CD14-positive monocyte (primary cell): ENCODE measurements at places on chromosomes 2 and 18. TPM values are rescaled to one million over a fixed set of nuclear protein-coding genes. Genes with fewer than 3 reads are reported as not detected.

DNA sequence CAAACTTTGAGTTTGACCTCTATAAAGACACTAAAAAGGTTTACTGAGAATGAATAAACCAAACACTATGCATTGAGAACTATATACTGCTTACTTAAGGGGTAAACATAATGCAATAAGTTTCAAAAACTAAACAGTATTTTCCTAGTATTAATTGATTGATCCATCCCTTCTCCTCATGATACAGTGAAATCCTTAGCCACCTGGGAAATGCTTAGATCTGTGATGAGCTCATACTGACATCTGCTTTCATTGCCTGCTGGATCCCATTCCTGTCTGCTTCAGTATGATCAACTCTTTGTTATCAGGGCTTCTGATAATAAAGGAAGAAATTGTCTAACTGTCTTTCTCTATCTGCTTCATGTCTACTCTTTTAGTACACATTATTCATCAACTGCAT lies 74.9 kb upstream of the UBE2E3 start:
- no peak for DNase-seq
- no peaks in the 10 kb centered on the region for H3K27me3 ChIP-seq
- H3K36me3 ChIP-seq: no peaks in the 10 kb centered on the region
- H3K4me1 ChIP-seq: no peaks in the 10 kb centered on the region
- H3K4me3 ChIP-seq: no peak overlapping the region

GRCh38 chr2:77268626-77269025 lies 253.6 kb downstream of the LRRTM4 start:
- no peaks in the 10 kb centered on the region for H3K4me1 ChIP-seq
- no peak overlapping the region for H3K4me3 ChIP-seq
- no peaks in the 10 kb centered on the region for H3K36me3 ChIP-seq
- H3K27me3 ChIP-seq: no peaks in the 10 kb centered on the region

- no peak overlapping the region for H3K4me3 ChIP-seq
- H3K4me1 ChIP-seq: no peaks in the 10 kb centered on the region
- no peaks in the 10 kb centered on the region for H3K36me3 ChIP-seq
- DNase-seq: no peak
- no peak overlapping the region for H3K27ac ChIP-seq
- peaks cover 11% of the 10 kb centered on the region for H3K27me3 ChIP-seq
Observed at GRCh38 chr2:135009339-135009738, 37.9 kb downstream of the MAP3K19 start.

The SLC4A3 gene
- polyA plus RNA-seq: not detected

- no peaks in the 10 kb centered on the region for H3K4me1 ChIP-seq
- DNase-seq: no peak
- H3K27ac ChIP-seq: no peak overlapping the region
- H3K36me3 ChIP-seq: no peaks in the 10 kb centered on the region
Observed at GRCh38 chr2:45287045-45287444, 277.8 kb upstream of the SIX2 start.

The TACR1 gene
- not detected in 2 replicates for polyA plus RNA-seq

The POMC gene
- polyA plus RNA-seq: 4.7 TPM

DNA sequence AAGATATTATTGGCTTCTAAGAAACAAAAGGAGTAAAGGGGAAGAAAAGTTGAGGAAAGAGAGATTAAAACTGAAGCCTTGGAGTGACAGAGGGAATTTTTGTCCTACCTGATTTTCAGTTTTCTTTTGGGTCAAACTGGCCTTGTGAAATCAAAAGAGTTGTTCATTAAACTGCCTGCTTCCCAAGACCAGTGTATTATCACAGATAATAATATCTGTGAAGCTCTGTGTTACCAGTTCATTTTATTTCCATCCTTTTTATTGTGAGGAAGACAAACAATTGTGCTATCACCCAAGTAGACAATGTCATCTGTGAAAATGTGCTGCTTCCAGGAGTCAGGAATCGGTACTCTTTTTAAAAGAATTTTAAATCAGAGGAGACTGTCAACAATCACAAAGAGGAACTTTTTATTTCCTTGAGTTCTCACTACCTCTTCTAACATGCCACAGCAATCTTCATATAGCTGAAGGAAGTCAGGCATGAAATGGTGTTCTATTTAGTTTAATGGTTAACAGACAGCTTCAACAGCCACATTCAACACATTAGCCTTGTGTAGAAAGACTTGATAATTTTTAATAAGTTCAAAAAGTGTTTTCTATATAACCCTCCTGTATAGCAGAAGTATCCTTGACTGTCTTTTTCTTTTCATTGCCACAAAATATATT lies 554.8 kb downstream of the PIK3C3 start:
- H3K4me1 ChIP-seq: no peaks in the 10 kb centered on the region
- H3K27ac ChIP-seq: no peak overlapping the region
- no peaks in the 10 kb centered on the region for H3K27me3 ChIP-seq
- no peak overlapping the region for H3K4me3 ChIP-seq

The NPPC gene
- polyA plus RNA-seq: not detected

- no peak overlapping the region for H3K27ac ChIP-seq
- H3K27me3 ChIP-seq: no peaks in the 10 kb centered on the region
- H3K36me3 ChIP-seq: no peaks in the 10 kb centered on the region
- no peak for DNase-seq
- no peaks in the 10 kb centered on the region for H3K4me1 ChIP-seq
Observed at GRCh38 chr2:46336283-46336959, 39.2 kb downstream of the EPAS1 start.

The DSEL gene
- polyA plus RNA-seq: not detected

DNA sequence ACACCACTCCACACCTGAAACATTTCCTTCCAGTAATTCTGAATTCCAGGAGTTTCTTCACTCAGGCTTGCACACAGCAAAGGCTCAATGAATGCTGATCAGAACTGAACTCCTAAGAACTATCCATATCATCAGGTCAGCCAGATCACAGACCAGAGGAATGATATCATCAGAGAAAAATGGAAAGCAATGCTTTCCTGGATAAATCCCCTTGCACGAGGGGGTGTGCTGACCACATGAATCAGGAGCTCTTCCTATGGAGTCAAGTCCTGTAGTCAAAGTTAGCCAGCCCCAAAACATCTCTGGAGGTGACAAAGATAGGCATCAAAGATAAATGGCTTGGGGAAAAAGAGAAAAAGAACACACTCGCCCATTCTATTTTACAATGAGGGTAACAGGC lies 83.8 kb upstream of the ACVR2A start:
- H3K4me1 ChIP-seq: no peaks in the 10 kb centered on the region
- H3K4me3 ChIP-seq: no peak overlapping the region
- no peaks in the 10 kb centered on the region for H3K27me3 ChIP-seq
- no peak for DNase-seq

The IL37 gene
- polyA plus RNA-seq: not detected in 2 replicates

GRCh38 chr18:50989711-50990110 lies 21.9 kb downstream of the ELAC1 start:
- no peak overlapping the region for H3K4me3 ChIP-seq
- no peaks in the 10 kb centered on the region for H3K4me1 ChIP-seq
- H3K27ac ChIP-seq: no peak overlapping the region
- peaks cover 36% of the 10 kb centered on the region for H3K36me3 ChIP-seq
- DNase-seq: no peak

DNA sequence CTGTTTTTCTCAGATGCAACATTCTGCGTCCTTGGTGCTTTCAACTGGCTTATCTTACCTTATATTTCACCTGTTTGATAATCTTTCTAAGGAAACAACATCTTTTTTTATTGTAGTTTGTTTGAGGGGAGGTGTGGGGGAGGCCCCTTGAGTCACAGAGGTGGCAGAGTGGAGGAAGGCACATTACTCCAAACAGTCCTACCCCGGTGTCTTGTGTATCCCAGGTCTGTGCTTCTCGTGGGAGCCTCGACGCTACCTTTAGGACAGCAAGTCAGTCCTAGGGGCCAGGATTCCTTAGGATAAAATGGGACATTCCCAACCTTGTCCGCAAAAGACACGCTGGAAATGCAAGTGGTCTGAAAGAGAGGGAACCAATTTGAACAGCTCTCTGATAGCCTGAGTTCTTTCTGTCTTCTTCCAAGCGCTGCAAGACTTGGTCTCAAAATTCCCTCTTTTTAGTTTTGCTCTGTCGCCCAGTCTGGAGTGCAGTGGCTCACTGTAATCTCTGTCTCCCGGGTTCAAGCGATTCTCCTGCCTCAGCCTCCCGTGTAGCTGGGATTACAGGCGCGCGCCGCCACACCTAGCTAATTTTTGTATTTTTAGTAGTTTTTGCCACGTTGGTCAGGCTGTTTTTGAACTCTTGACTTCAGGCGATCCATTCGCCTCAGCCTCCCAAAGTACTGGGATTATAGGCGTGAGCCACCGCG lies 4.0 kb downstream of the GATA6 start:
- no peak overlapping the region for H3K4me3 ChIP-seq
- peaks cover 92% of the 10 kb centered on the region for H3K27me3 ChIP-seq
- DNase-seq: no peak
- peaks cover 10% of the 10 kb centered on the region for H3K4me1 ChIP-seq
- H3K27ac ChIP-seq: no peak overlapping the region

DNA sequence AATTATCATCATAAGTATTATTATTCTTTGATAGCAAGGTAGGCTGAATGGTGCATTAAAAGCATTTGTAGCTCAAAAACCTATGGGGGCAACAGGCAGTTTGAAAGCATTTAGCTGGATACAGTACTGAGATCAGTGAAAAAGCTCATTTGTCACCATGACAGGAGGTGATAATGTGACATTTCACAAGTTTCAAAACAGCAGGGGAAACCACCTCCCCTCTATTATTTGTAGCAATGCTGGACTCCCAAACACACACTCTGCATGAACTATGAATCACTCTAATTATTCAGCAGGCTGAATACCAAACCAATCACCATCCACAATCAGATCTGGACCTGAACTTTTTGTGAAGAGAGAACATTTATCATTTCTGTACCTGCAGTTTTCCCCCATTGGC lies 63.4 kb downstream of the MYO5B start:
- no peak overlapping the region for H3K4me3 ChIP-seq
- no peaks in the 10 kb centered on the region for H3K36me3 ChIP-seq
- no peak overlapping the region for H3K27ac ChIP-seq
- peaks cover 3% of the 10 kb centered on the region for H3K27me3 ChIP-seq
- DNase-seq: no peak

GRCh38 chr2:139478165-139478914 lies 698.1 kb upstream of the NXPH2 start:
- no peaks in the 10 kb centered on the region for H3K4me1 ChIP-seq
- no peak overlapping the region for H3K4me3 ChIP-seq
- no peaks in the 10 kb centered on the region for H3K27me3 ChIP-seq
- DNase-seq: no peak
- H3K36me3 ChIP-seq: no peaks in the 10 kb centered on the region

The INHBB gene
- polyA plus RNA-seq: 0.06 and 0.08 TPM in 2 replicates

DNA sequence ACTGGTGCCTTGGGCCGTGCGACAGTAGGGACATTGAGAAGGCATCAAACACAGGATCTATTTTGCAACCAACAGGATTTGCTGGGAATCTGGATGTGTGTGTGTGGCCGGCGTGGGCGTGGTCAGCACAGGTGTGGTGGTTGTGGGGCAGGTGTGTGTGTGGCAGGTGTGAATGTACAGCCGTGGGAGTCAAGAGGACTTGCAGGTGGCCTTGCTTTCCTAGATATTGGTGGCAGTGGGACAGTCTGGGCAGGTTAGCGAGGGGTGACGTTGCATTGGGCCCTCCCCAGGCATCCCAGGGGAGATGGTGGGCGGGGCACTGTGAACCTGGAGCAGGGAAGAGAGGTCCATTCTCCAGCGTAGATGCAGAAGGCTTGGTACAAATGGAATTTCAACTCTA lies 3.2 kb upstream of the LIMS2 start:
- peaks cover 57% of the 10 kb centered on the region for H3K27me3 ChIP-seq
- no peaks in the 10 kb centered on the region for H3K36me3 ChIP-seq
- no peak overlapping the region for H3K27ac ChIP-seq
- H3K4me3 ChIP-seq: no peak overlapping the region
- H3K4me1 ChIP-seq: peaks cover 7% of the 10 kb centered on the region

The ANO7 gene
- polyA plus RNA-seq: not detected

The CROCC2 gene
- not detected for polyA plus RNA-seq

DNA sequence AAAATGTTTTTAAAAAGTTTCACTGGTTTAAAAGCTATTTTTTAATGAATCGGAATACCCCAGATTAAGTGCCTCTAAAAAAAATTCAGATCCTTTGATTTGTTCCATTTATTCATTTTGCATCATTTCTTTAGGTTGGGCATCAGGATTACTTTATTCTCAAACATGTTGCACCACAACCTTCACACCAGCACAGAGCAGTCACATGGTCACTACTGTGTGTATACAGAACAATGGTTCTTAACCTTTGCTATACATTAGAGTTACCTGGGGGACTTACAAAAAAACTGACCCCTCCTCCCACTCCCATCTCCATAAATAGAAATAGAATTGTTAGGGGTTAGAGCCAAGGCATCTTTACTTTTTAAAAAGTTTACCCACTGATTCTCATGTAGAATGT lies 218.2 kb downstream of the AGPS start:
- no peaks in the 10 kb centered on the region for H3K4me1 ChIP-seq
- no peaks in the 10 kb centered on the region for H3K36me3 ChIP-seq
- DNase-seq: no peak
- H3K4me3 ChIP-seq: no peak overlapping the region

DNA sequence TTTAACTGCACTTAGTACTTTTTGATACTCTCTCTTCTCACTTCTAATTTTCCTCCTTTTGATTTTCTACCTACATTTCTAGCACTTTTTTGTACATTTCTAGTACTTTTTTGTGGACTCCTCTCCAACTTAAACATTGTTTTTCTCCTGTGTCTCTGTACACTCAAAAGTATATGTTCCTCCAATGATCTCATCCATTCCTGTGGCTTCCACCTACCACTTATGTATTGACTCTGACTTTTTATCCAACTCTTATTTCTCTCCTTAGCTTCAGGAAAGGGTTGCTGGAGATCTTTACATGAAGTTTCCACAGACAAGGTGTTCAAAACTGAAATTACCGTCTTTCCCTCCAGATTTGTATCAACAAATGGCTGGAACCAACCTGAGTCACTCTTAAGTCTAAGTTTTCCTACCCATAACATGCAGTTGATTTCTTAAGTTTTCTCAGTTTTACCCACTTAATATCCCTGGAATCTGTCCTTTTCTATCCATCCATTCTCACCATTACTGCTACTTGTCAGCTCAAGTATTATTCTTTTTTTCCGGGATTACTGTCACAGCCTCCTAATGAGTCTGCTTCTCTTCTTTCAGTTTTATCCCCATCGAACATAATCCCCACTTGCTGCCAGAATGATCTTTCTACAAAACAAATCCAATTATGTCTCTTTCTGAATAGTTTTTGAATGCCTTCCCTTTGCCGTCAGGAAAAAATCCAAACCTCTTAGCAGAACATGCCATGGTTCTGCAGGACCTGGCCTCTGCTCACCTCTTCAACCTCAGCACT lies 22.6 kb upstream of the PELI1 start:
- H3K27me3 ChIP-seq: no peaks in the 10 kb centered on the region
- no peaks in the 10 kb centered on the region for H3K36me3 ChIP-seq
- DNase-seq: no peak
- H3K27ac ChIP-seq: no peak overlapping the region
- H3K4me3 ChIP-seq: no peak overlapping the region
- peaks cover 9% of the 10 kb centered on the region for H3K4me1 ChIP-seq

The FOXD4L1 gene
- not detected for polyA plus RNA-seq

- no peaks in the 10 kb centered on the region for H3K36me3 ChIP-seq
- no peaks in the 10 kb centered on the region for H3K4me1 ChIP-seq
- no peak overlapping the region for H3K27ac ChIP-seq
- H3K27me3 ChIP-seq: no peaks in the 10 kb centered on the region
Observed at GRCh38 chr2:190149200-190149599, 86.7 kb upstream of the MSTN start.

The HOXD12 gene
- not detected for polyA plus RNA-seq

GRCh38 chr2:179239195-179239594 lies 25.4 kb downstream of the SESTD1 start:
- H3K27me3 ChIP-seq: no peaks in the 10 kb centered on the region
- no peak overlapping the region for H3K27ac ChIP-seq
- H3K4me1 ChIP-seq: peaks cover 17% of the 10 kb centered on the region
- no peak overlapping the region for H3K4me3 ChIP-seq
